Iris pigment epithelial cell (primary cell): ENCODE measurements at places on chromosomes 2 and 18.
A peak's percentile ranks its signal among the peaks of the same experiment; 100 is the strongest.

GRCh38 chr2:232350804-232351685, 27.5 kb upstream of the ALPP start:
- DNase-seq = no peak

DNA sequence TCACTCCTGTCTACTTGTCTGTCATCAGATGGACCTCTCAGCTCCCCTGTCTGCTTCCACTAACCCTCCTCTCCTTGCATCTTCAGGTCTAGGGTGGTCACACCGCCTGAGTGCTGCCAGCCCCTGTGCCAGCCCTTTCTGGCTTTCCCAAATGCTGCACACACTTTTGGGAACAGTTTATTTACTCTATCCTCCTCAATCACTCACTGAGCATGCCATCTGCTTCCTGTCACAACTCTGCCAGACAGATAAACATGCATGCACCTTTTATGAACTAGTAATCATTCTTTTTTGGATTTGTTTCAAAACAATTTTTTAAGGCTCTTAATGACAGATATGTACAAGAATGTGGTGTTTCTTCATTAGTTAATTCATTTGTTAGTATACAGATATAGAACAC, 56.3 kb upstream of the CCDC195 start:
- no peak for DNase-seq

- no peak for DNase-seq
Measured at GRCh38 chr2:84636080-84636971, 120.0 kb downstream of the DNAH6 start.

- peak; percentile 98 for DNase-seq
Measured at GRCh38 chr2:128306081-128306930, 12.4 kb downstream of the HS6ST1 start.

- no peak for DNase-seq
Measured at GRCh38 chr2:47457268-47457667, 54.3 kb downstream of the MSH2 start.

GRCh38 chr2:239603411-239604356, 202.9 kb upstream of the HDAC4 start:
- no peak for DNase-seq

DNA sequence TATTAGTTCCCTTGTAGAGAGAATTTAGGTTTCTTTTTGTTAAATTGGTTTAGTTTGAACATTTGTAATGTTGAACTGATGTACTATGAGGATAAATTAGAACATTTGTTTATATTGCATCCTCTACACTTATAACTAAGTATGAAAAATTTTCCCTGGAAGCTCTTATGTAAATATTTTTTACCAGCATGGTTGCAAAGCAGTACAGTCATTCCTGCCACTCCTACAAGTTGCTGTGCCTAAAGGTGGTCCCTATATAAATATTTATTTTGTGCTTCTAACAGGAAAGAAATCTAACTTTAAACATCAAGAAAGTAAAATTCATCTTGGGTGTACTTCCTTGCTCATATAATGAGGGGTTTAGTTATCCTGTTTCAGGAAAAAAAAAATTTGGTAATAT, 14.2 kb downstream of the TWSG1 start:
- DNase-seq = peak; percentile 55

GRCh38 chr2:69034122-69034521, 21.1 kb downstream of the ANTXR1 start:
- no peak for DNase-seq

GRCh38 chr2:201262718-201263117, 2.4 kb downstream of the CASP8 start:
- no peak for DNase-seq

DNA sequence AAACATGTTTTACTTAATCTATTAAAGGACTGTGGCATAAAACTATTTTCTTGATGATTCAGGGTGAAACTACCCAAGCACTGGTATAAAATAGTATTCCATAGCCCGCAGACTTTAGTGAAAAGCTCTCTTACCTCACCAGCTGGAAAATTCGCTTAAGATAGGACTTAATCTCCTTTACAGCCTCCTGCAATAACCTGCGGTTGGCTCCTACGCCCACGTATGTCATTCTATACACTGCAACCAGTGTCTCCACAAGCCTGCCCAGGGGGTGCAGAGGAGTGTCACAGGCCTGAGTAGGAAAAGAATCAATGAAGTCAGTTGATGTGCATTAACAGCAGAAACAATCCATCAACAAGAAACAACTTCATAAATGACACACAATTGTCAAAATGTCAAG, 11.3 kb upstream of the MPP4 start:
- peak; percentile 35 for DNase-seq

- peak; percentile 17 for DNase-seq
Measured at GRCh38 chr18:54647176-54647575, 56.1 kb downstream of the DYNAP start.

DNA sequence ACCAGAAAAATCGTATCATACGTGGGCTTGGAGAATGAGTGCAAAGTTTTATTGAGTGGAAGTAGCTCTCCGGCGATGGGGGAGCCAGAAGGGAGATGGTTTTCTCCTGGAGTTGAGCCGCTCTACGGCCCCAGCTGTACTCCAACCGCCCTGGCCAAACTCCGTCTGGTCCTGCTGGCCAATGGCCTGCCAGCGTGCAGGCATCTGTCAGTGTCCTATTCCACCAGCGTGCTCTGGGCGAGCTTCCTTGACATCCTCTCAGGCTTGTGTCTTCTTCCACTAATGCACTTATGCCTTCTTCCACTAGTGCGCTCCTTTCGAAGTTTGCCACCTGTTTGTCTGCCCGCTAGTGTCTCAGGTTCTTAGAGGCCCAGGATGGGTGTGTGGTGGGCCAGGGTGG, 345.5 kb upstream of the CDH19 start:
- no peak for DNase-seq

- DNase-seq = no peak
Measured at GRCh38 chr2:186559848-186560247, 30.0 kb upstream of the ITGAV start.

- no peak for DNase-seq
Measured at GRCh38 chr2:198311020-198311419, 506.6 kb downstream of the PLCL1 start.

- no peak for DNase-seq
Measured at GRCh38 chr2:64092502-64092901, 51.7 kb downstream of the PELI1 start.

- no peak for DNase-seq
Measured at GRCh38 chr2:166385313-166385712, 9.6 kb upstream of the SCN9A start.
